Peyer's patch (tissue), 4 donors: ENCODE measurements at places on chromosomes 2 and 18. TPM values are rescaled to one million over a fixed set of nuclear protein-coding genes. Genes with fewer than 3 reads are reported as not detected.

The YIPF4 gene
- total RNA-seq, result 15.4 TPM

The NXPH2 gene
- not detected for total RNA-seq

DNA sequence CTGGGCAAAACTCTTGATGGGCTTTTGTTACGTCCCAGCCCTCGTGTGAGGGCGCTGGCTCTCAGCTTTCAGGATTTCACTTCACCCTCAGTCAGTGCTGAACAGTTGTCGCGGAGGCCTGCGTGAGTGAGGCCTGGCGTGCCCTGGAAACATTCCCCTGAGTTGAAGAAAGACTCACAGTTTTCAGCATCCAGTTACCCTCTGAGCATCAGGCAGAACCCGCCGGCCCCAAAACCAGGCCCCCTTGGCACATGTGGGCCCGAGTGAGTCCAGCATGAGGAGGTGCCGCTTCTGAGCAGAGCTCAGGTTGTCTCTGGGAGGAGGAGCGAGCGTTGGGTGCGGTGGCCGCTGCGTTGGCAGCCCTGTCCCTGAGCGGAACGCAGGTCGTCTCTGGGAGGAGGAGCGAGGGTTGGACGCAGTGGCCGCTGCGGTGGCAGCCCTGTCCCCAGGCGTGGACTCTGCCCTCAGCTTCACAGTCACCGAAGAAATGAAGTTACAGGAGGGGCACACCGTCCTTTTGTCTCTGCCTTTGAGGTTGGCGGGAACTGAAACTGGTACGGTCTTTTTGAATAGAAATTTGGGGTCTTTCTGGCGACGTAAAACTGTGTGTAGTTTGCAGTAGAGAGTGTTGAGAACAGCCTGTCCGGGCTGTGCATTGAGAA is at the start of gene NEU4:
TSS of gene NEU4 (plus strand) at position 473 of the 662 bp plus-strand sequence. CDS start 5,292 bp downstream, outside the sequence.
- H3K36me3 ChIP-seq, result no peaks in the 10 kb centered on the region
- peak; percentile 90 for DNase-seq
- H3K4me1 ChIP-seq, result no peaks in the 10 kb centered on the region

- no peaks in the 10 kb centered on the region for H3K36me3 ChIP-seq
- H3K27ac ChIP-seq, result no peak overlapping the region
- peak; percentile 51 for DNase-seq
- no peaks in the 10 kb centered on the region for H3K4me1 ChIP-seq
Observed at GRCh38 chr18:31977270-31977872, 34.4 kb upstream of the TRAPPC8 start.

The DCDC2C gene
- total RNA-seq, result not detected

The ASPRV1 gene
- total RNA-seq, result 3.3 TPM

- DNase-seq, result no peak
- no peak overlapping the region for H3K27ac ChIP-seq
- H3K4me3 ChIP-seq, result no peak overlapping the region
- H3K36me3 ChIP-seq, result no peaks in the 10 kb centered on the region
- H3K27me3 ChIP-seq, result no peaks in the 10 kb centered on the region
Observed at GRCh38 chr18:6624661-6625311, 104.7 kb upstream of the ARHGAP28 start.

The RANBP2 gene
- 49.9 TPM for total RNA-seq

DNA sequence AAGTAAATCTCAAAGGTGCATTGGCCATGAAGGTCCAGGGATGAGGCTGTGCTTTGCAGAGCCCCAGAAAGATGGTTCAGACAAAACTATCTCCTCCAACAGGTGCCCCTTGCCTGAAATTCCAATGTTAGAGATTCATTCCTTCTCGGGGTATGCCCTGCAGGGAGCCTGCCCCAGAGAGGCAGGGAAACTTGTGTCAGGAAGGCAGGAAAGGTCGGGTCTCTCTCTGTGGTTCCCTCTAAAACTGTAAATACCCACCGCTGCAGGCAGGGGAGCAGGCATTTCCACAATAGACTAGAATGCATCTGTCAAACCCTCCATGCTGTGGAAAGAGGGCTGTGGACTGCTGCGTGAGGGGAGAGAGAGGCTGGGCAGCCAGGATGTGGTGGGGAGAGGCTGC is 207.8 kb upstream of the SMAD2 start:
- no peak overlapping the region for H3K27ac ChIP-seq
- no peaks in the 10 kb centered on the region for H3K36me3 ChIP-seq
- H3K4me3 ChIP-seq, result no peak overlapping the region
- peaks cover 45% of the 10 kb centered on the region for H3K4me1 ChIP-seq

DNA sequence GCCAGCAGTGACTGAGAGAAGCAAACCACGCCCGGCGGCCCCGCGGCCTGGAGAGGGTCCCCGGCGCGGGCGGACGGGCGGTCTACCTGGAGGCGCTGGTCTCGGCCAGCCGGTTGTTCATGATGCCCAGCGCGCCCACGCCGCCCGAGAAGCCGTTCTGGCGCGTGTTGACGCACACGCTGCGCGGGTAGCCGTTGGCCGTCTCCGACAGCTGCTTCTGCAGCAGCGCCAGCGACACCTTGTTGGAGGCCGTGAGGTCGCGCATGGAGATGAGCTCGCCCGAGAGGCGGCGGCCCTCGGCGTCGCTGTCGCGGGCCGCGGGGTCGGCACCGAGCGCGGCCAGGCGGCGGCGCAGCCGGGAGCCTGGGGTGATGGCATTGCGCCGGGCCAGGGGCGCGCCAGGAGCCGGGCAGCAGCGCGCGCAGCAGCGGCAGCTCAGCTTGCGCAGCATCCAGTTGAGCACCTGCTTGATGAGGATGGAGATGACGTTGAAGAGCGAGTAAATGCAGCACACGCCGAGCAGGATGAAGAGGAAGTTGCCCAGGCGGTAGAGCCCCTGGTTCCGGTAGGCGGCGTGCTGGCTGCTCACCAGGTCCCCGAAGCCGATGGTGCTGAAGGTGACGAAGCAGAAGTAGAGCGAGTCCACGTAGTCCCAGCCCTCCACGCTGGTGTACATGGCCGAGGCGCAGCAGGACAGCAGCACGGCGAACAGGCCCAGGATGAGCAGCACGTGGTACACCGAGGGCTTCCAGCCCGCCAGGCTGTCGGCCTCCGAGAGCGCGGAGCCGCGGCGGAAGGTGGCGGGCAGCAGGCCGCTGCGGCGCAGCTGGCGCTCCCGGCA is 118.1 kb downstream of the MSH2 start:
- no peak overlapping the region for H3K27ac ChIP-seq
- peak; percentile 80 for DNase-seq
- peak overlapping the region; percentile 51 for H3K4me3 ChIP-seq
- no peaks in the 10 kb centered on the region for H3K27me3 ChIP-seq

DNA sequence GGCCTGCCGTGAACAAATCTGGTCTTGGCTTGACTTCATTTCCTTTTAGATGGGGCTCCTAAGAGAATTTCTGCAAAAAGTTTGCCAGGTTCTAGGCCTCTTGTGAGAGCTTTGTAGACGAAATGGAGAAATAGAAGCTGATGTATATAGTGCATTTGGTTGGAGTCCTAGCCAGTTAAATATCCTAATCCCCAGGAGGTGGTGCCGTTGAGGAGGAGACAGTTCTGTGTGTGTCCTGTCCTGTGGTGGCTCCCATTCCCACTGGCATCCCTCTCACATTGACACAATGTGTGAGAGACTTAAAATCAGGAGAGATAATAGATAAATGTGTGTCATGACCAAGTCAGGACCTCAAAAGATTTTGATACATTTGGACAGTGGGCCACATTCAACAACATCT is 34.6 kb upstream of the DNER start:
- H3K27ac ChIP-seq, result no peak overlapping the region
- H3K4me1 ChIP-seq, result no peaks in the 10 kb centered on the region
- H3K27me3 ChIP-seq, result no peaks in the 10 kb centered on the region
- no peak overlapping the region for H3K4me3 ChIP-seq
- no peak for DNase-seq

DNA sequence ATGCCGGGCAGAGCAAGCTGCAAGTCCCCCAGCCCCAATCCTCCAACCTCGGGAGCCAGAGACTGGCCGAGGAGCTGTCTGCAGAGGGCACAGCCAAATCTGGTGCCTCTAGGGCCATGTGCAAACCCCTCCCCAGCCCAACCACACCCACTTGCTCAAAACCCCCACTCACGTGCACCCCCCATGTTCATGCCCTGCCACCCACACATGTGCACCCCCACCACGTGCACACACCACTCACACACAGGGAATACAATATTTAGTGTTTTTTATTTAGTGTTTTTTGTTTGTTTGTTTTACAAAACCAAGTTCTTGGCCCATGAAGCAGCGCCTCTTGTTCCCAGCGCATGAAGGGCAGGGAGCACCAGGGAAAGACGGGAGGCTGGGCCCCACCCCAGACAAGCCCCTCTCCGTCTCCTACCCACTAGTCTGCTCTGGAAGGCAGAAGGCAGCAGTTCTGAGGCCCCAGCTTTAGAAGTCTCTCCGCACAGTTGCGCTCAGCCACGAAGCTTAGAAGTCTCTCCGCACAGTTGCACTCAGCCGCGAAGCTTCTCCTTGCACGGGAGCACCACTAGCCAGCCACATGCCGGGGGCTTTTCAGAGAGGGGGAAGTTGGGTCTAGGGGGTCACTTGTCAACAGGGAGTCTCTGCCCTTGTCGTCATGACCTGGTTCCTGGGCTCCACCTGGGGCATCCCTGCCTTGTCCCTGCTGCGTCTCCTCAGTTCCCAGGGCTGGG is 276.1 kb upstream of the HDAC4 start:
- no peaks in the 10 kb centered on the region for H3K36me3 ChIP-seq
- no peak overlapping the region for H3K27ac ChIP-seq
- H3K4me3 ChIP-seq, result no peak overlapping the region
- no peaks in the 10 kb centered on the region for H3K4me1 ChIP-seq

- no peaks in the 10 kb centered on the region for H3K36me3 ChIP-seq
- no peaks in the 10 kb centered on the region for H3K27me3 ChIP-seq
- no peak overlapping the region for H3K27ac ChIP-seq
- no peaks in the 10 kb centered on the region for H3K4me1 ChIP-seq
- no peak overlapping the region for H3K4me3 ChIP-seq
Observed at GRCh38 chr2:29561181-29561580, 360.2 kb downstream of the ALK start.

DNA sequence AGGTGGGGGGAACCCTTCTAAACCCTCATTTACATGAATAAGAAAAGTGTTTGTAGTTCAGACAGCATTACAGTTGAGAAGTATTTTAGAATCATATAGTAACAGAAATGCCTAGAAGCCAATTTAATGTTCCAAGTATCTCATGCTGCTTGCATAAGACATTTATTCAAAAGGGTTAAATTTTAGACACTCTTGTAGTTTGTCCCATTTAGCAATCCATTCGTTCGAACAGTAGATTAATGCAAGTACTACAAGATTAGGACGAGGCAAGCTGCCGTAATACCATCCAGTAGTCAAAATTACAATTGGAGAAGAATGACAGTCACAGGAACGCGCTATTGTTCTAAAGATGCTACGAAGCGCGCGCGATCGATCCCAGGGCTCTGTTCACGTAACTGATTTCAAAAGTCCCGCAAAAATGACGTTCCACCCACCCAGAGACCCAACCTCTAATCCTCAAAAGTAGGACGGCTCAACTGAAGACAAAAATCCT is 1.2 kb downstream of the TMEM237 start:
- H3K27ac ChIP-seq, result peak overlapping the region; percentile 83
- DNase-seq, result no peak
- no peaks in the 10 kb centered on the region for H3K27me3 ChIP-seq
- peak overlapping the region; percentile 83 for H3K4me3 ChIP-seq
- H3K4me1 ChIP-seq, result no peaks in the 10 kb centered on the region

DNA sequence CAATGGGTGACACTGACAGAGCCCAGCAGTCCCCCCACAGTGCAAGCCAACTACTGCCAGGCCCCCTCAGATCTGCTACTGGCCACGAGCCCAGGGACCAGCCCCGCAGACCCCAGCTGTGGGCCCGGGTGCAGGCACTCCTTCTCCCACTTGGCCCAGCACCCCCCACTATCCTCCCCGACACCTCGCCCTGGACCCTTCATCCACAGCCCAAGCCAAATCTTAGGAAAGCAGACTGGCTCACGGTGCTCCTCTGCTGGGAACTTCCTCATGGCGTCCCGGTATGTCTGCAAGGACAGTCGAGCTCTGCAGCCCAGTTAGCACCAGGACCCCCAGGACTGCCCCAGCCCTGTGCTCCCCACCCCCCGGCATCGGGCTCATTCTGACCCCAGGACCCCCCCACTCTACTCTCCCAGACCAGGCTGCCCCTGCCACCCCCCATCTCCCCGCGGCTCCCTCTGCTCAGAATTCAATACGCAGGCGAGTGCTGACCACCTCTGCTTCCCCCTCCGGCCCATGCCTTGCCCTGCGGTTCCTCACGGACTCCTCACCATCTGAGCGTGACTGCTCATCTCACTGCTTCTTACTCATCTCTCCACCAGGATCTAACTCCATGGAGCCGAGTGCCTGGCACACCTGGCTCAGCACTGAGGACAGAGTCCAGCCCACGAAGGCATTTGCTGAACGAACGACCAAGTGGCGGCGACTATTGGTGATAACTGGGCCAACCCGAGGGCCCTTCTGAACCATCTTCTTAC is 85.7 kb downstream of the PXDN start:
- no peak overlapping the region for H3K27ac ChIP-seq
- no peaks in the 10 kb centered on the region for H3K4me1 ChIP-seq
- DNase-seq, result no peak
- no peak overlapping the region for H3K4me3 ChIP-seq

- H3K4me3 ChIP-seq, result no peak overlapping the region
- DNase-seq, result no peak
- H3K27me3 ChIP-seq, result no peaks in the 10 kb centered on the region
- no peak overlapping the region for H3K27ac ChIP-seq
- no peaks in the 10 kb centered on the region for H3K36me3 ChIP-seq
Observed at GRCh38 chr18:3554811-3555427, 104.9 kb downstream of the TGIF1 start.

The RBM44 gene
- 1.9 TPM for total RNA-seq
